HT1080 (cell line): ENCODE measurements at places on chromosomes 5 and 9. TPM values are rescaled to one million over a fixed set of nuclear protein-coding genes. Genes with fewer than 3 reads are reported as not detected.

GRCh38 chr9:13717322-13718054, 438.0 kb upstream of the MPDZ start:
- peak; percentile 44 for DNase-seq

BTNL9 gene
- total RNA-seq: 0.18 and 1.3 TPM in 2 replicates

GRCh38 chr9:121818016-121818661, 166.7 kb downstream of the DAB2IP start:
- DNase-seq: no peak

GRCh38 chr9:36939214-36939613, 94.9 kb downstream of the PAX5 start:
- no peak for DNase-seq

DNA sequence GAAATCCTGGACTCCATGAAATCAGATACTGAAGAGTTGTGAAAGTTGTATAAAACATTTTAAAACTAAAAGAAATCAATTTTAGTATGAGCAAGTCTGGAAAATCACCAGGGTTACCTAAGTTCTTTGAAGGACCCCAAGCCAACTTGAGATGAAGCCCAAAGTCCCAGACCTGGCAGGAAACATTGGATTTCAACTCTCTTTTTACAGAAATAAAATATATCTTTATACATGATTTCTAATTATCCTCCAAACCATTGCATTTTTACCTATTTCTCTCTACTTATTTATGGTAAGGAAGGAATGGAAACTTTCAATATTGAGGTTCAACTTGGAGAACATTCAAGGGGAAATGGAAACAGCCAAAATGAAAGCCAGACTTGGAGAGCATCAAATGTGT, 390.6 kb upstream of the C9orf72 start:
- no peak for DNase-seq

DNA sequence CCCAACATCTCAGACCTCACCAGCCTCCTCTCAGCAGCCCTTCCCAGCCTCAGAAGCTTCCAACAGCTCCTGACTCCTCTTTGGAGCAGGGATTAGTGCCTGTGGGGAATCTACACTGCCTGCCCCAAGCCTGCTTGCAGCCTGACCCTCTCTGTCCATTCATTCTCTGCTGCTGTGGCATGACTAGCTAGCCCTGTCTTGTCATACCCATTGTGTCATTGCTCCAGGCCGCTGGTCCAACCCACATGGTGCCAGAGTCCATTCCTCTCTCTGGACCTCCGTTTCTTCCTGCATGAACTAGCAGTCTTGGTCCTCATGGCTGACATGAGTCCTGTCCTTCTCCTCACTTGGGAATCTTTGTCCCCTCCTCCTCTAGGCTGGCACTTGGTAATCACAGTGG, 12.8 kb upstream of the RXRA start:
- DNase-seq: no peak

- DNase-seq: no peak
Observed at GRCh38 chr9:68538200-68538599, 2.5 kb downstream of the TMEM252 start.

DNA sequence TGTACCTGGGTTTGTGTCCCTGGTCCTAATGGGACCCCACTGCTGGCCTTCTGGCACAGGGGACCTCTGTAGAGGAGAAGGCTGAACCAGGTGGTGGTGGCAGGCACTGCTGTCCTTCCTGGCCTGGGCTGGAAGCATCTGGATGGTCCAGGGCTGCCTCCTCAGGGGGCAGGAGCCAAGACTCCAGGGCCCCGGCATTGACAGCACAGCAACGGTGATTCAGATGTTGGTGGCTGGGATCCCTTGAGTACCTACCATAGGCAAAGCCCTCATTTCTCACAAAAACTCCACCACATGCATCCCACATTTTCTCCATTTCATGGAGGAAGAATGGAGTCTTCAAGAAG, 15.0 kb downstream of the FGD3 start:
- DNase-seq: no peak

DNA sequence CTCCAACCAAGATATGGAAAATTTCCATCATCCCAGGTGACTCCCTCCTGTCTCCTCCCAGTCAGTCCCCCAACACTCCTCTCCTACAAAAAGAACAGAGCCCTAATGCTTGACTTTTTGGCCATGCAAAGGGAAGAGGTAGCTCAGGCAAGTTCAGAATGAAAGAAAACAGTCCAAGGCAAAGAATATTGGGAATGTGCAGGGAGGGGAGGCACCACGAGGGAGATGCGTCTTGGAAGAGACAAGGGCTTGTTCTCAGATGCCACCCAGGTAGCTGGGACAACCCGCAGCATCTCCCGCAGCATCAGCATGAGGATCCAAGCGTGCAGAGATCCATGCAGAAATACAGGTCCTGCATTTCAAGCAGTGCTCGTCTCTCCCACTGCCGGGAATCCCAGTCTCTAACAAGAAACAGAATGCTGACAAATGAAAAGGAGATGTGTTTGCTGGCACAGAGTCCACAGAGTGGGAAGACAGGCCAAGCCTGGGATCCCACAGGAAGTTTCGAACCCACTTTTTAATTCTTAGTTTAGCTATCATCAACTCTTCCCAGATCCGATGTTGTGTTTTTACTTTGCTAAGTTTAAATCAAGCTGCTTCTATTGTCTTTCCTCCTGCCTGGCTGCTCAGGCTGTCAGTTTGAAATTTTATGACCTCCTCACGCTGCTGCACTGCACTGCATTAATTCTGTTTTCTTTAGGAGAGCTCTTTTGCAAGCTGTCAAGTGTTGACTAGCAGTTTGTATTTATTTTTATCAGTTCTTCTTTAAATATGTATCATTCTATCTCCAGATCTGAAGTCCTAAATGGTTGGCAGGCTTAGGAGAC, 86.8 kb upstream of the OSMR start:
- no peak for DNase-seq

MLLT3 gene
- 20.0 and 23.1 TPM in 2 replicates for total RNA-seq

HTR4 gene
- not detected in 2 replicates for total RNA-seq

DNA sequence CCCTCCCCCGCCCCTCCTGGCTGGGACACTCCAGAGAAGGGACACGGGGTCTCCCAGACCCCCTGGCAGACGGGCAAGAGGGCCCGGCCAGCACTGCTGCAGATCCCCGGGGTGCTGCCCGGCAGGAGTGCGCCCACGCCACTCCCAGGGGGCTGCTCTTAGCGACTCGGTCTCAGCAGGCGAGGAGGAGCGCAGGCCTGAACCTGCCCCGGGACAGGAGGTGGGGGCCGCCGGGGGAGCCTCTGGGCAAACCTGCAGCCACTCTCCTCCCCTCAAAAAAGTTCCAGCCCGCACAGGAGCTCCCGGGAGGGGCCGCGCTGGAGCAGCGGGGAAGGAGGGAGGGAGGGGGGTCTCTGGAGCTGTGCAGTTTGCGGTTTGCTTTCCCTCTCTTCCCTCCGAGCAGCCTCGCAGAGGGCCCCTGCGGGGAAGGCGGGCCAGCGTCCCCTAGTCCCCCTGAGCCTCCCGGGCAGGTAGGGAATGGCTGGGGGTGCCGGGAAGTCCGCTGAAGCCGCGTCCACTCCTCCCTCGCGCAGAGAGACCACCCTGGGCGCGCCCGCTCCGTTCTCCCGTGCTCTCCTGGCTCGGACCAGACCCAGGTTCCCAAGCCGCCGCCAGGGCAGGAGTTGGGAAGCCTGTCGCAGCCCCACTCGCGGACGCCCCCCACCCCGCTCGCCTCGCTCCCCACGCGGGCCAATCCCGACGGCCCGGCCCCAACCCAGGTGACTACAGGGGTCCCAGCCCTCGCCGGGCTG, 44.2 kb downstream of the NACC2 start:
- no peak for DNase-seq
